Activated T-cell treated with anti-CD3 and anti-CD28 coated beads, Interleukin-2, amount 50 U/mL, for 48 hours (primary cell): ENCODE measurements at places on chromosomes 4 and X.
A peak's percentile ranks its signal among the peaks of the same experiment; 100 is the strongest.

- no peak for DNase-seq
These were observed 81.3 kb downstream of the HMGN5 start for GRCh38 chrX:81120258-81120935.

GRCh38 chrX:66163849-66164411, at the start of gene HEPH:
Gene HEPH (plus strand): TSS chrX:66164247. CDS start chrX:66170571, 6,324 bp downstream.
- DNase-seq = no peak

DNA sequence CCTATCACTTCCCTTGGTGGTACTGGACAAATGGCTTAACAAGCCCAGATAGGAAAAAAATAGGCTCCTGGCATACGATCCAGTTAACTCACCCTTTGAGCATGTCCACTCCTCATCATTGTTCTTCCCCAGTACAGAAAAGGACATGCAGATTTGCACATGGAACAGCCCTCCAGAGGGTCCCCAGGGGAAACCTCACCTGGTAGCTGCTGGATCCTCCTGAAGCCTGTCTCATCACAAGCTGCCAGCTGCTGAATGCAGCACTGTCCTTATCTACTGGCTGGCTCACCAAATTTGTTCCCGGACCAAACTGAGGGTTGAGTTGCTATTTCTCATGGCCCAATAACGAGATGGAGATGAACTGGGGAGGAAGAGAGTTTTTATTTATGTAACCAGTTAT, 49.4 kb downstream of the SERTM2 start:
- no peak for DNase-seq

DNA sequence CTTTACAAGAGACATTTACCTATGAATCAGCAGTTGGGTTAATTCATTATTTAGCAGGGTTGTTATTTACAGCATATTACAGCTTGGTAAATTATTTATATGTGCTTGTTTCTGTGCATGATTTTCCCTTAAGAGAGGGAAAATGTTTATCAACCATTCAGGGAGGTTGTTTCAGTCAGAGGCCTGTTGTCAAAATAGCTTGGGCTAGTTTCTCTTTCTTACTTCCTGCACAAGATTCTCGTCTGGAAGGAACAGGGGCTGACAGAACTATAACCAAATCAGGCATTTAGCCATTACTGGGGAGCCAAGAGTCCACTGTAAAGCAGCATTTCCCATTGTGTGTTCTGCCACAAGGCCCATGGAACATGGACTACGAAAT, 135.8 kb downstream of the HS6ST2 start:
- DNase-seq = no peak

GRCh38 chrX:44747969-44748368, 95.9 kb upstream of the DUSP21 start:
- DNase-seq = no peak

DNA sequence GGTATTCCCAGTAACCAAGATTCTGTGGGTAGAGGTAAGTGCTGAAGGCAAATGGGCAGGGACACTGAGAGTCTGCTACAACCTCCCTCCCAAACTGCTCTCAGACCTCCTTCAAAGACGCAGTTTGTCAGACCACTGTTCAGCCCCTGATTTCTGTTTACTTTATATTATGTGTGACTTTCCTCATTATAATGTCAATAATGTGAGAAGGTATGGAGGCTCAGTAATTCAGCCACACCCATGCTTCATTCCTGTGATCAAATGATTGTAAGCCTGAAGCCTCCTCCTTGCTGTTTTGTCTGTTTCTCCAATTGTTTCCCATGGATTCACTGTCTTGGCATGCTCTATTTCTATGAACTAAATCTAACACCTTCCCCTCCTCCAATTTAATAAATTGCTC, 75.6 kb downstream of the SYTL5 start:
- no peak for DNase-seq

- no peak for DNase-seq
These were observed 66.6 kb downstream of the ING2 start for GRCh38 chr4:183571350-183571941.

DNA sequence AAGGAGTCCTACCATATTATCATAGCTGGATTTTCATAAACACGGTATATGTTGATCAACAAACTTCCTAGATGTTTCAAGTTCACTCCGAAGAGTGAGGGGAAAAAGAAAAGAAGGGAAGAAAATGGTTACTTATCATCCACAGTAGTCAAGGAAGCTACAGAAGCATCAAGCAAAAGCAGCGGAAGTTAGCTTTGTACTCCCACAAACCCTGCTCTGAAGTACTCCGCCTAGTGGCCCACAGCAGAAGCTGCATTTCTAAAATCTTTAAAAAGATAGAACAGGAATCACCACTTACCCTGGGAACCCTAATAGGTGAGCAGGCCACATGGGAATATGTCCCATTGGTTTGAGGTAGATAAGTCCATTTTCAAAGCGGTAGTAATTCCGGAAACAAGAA, 28.5 kb upstream of the FRG1 start:
- no peak for DNase-seq

- no peak for DNase-seq
These were observed 296.7 kb upstream of the FGF13 start for GRCh38 chrX:139008185-139008584.

DNA sequence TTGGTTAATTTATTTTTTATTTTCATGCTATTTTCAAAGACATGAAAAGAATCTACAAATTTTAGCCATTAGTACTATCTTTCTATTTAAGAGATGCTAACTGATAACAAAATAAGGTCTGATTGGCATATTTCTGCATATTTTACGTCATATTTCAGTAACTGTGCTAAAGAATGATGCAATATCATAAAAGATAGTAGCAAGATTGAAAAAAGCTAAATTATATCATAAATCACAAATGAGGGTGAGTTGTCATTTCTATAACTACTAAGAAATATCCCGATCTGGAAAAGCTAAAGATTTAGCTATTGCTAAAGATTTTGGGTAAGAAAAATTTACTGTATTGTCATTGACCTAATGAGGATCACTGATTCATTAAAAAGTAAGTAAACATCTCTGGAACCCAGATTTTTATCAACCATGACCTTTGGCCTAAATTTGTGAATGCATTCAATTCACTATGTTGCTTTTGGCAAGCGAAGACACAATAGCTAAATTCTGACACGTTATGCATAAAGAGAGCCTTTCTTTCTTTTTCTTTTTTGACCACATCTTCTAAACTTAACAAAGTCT, 103.6 kb downstream of the HPGD start:
- DNase-seq = no peak

DNA sequence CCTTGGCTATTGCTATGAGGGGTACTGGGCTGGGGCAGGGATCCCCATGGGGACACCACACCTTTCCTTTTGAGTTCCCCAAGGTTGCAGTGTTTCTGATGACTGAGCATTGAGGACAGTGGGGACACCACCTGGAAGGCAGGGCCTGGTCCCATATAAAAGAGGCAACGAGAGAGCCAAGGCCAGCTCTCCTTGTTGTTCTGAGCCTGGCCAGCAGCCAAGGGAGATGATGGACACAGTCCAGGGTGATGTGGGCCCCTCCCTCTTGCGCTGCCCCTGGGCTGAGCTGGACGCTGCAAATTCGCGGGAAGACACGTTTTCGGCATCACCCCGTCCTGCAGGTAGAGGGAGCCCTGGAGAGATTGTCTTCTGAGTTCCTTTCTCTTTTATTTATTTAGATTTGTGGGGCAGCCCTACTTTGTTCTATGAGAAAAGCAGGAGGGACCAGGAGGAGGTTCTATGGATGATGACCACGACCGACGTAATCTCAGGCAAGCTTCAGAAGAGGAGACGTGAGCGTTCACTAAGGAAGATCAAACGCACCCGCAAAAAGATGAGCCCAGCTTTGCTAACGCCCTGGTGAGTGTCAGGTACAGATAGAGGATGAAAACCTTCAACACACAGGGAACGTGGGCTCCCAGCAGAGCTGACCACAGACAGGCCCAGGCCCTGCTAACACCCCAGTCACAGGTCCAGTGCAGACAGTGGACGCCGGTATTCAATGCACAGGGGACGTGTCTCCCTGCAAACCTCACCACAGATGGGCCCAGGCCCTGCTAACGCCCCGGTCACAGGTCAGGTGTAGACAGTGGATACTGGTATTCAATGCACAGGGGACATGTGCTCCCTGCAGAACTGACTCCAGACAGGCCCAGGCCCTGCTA, 97.4 kb downstream of the SHOX start:
- no peak for DNase-seq

- DNase-seq = no peak
These were observed 209.1 kb upstream of the FAT1 start for GRCh38 chr4:186932631-186933187.

GRCh38 chrX:138925330-138925729, 213.8 kb upstream of the FGF13 start:
- DNase-seq = no peak

GRCh38 chr4:26369581-26369980, 48.8 kb downstream of the RBPJ start:
- no peak for DNase-seq

- DNase-seq = no peak
These were observed 181.8 kb downstream of the USP46 start for GRCh38 chr4:52477191-52477780.

GRCh38 chr4:22607382-22607781, 85.4 kb upstream of the GBA3 start:
- DNase-seq = peak; percentile 41

GRCh38 chr4:130722361-130722760, 1626.4 kb downstream of the C4orf33 start:
- no peak for DNase-seq

GRCh38 chr4:91840359-91840758, 463.4 kb upstream of the GRID2 start:
- DNase-seq = no peak

DNA sequence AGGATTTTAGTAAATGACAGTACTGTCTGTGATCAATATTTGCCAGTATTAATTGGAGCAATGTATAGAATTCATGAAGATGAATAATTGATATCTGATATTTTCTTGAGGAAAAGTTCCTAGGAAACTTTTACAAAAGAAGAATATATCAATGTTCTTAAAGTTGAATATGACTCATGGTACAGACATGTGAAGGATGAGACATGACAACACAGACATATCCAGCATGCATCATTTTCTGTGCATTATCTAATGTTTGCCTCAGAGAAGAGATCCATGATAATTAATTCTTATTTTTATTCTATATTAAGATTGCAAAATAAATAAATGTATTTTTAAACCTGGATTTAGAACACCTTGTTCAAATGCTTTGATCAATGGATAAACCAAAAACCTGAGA, 452.9 kb upstream of the EPHA5 start:
- no peak for DNase-seq

- DNase-seq = no peak
These were observed 312.5 kb upstream of the HS3ST1 start for GRCh38 chr4:11741190-11741652.

DNA sequence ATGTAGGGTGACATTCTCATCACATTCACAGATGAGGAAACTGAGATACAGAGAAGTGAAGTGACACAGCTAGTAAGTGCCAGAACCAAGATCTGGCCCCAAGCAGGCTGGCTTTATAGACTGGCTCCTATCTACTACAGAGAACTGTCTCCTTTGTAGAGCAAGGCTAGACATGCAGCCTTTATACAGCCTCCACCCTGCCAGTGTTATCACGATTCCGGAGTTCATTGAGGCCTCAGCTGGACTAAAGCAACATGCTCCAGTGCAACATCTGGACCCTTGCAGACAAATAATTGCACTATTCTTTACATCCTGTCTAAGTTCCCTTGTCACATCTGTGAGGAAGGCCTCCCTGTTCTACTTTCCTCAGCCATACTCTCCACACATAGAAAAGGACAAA, 58.0 kb upstream of the XIAP start:
- DNase-seq = no peak

- DNase-seq = no peak
These were observed 142.6 kb upstream of the PPARGC1A start for GRCh38 chr4:24032371-24032989.

- no peak for DNase-seq
These were observed 183.6 kb downstream of the MGST2 start for GRCh38 chr4:139849219-139849618.

GRCh38 chr4:105059337-105059736, 87.3 kb upstream of the TET2 start:
- peak; percentile 28 for DNase-seq

- DNase-seq = no peak
These were observed 92.0 kb upstream of the KLHL4 start for GRCh38 chrX:87425618-87426017.

DNA sequence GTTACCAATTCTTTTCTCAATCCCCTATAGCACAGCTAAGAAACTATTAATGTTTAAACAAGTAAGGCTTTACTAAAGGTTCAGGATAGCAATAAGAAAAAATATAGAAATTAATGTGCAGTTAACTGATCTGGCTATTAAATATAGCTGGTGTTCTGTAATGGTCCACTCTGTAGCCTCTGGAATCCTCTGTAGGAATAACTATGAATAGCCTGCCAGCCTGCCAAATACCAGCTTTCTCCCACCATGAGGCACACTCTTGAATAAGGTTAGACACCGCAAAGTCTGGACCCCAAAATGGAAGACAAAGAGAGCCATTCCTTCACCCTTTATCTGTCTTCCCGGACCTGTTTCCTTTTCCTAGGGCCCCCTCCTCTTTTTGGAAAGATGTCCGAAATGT, 30.6 kb downstream of the CEP44 start:
- DNase-seq = no peak

DNA sequence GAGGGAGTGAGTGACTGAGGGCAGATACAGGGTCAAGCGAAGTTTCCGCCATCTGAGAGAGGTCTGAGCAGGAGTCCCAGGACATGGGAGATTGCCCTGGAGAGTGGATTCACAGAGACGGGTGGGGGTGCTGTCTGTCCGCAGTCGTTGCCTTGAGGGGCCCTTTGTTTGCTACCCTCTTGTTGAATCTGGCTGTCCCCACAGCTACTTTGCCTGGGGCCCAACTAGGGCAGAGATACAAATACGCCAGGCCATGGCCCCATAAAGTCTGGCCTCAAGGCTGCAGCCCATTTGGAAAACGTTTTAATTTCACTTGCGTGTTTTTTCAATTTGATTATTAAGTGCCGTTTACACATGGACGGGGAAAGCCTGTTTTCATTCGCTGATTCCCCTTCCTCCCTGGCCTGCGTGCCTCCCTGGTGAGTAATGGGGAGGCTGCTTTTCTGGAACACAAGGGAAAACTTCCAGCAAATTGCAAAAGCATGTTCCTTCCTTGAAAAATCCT, 134.4 kb downstream of the SMIM20 start:
- DNase-seq = no peak

- no peak for DNase-seq
These were observed 308.5 kb downstream of the CAMK2D start for GRCh38 chr4:113452868-113453620.

- DNase-seq = no peak
These were observed 13.4 kb upstream of the COL25A1 start for GRCh38 chr4:109315818-109316217.

GRCh38 chr4:174749091-174749490, 80.0 kb downstream of the GLRA3 start:
- DNase-seq = no peak

DNA sequence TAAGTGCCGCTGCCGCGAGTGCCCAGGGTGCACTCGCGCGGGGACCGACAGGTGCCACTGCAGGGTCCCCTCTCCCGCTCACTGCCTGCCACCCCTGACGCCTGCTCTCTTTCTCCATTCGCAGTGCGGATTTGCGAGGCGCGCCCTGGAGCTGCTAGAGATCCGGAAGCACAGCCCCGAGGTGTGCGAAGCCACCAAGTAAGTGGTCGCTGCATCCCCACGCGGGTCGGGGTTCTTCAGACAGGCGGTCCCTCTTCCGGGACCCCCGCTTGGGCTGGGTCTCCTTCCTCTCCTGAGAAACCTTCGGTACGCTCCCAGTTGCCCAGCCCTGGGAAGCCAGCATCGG, 547 bp downstream of the GUCY1A1 start:
- peak; percentile 30 for DNase-seq

- peak; percentile 76 for DNase-seq
These were observed at the start of the genes DNAAF6 and NUP62CL for GRCh38 chrX:107205770-107206696. Gene DNAAF6 (plus strand): TSS chrX:107206611. CDS start chrX:107212876, 6,265 bp downstream. Gene NUP62CL (minus strand): TSS chrX:107206433. CDS start chrX:107175146, 31,287 bp downstream.

- no peak for DNase-seq
These were observed 99.7 kb upstream of the DDIT4L start for GRCh38 chr4:100289946-100290345.

GRCh38 chr4:101973361-101973760, 182.8 kb downstream of the BANK1 start:
- DNase-seq = no peak
